ENCODE measurements at places on chromosomes 1 and 21.

DNA sequence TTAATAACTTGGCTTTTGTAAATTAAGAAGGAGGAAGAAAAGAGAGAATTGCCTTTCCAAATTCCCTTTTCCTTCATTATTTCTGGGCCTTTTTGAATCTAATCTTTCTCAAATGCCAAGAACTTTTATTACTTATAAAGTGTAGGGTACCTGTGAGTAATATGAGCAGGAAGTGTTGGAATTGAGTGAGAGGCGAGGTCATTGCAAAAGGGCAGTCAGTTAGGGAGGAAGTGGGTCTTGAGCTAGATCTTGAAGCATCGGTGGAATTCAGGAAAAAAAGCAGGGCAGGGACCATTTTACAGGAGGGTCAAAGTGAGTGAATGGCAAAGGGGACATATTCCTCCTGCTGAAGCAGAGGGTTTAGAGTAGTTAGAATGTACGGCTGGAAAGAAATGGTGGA lies 23.4 kb downstream of the DDI2 start:
- DNase-seq, result no peak

- DNase-seq, result no peak
Measured at GRCh38 chr1:226201029-226201593, 14.6 kb upstream of the ACBD3 start.

GRCh38 chr1:231828182-231828920 lies 201.8 kb downstream of the DISC1 start:
- no peak for DNase-seq

DNA sequence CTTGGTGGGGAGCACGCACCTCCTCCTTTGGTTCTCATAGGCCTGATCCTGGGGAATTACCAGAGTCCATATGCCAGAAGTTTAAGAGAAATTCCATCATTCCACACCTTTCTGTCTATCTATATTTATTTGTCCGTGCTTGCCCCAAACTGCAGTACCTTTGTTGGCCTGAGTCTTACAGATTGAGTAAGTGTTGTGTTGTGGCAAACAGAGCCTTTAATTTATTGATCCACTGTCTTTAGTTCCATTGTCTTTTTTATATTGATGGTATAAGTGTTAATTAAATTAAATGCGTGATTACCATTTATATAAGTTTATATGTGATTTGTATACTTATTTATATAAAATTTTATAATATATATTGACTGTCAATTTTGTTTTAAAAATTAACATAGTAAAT lies 4.9 kb downstream of the SH3BGR start:
- no peak for DNase-seq

DNA sequence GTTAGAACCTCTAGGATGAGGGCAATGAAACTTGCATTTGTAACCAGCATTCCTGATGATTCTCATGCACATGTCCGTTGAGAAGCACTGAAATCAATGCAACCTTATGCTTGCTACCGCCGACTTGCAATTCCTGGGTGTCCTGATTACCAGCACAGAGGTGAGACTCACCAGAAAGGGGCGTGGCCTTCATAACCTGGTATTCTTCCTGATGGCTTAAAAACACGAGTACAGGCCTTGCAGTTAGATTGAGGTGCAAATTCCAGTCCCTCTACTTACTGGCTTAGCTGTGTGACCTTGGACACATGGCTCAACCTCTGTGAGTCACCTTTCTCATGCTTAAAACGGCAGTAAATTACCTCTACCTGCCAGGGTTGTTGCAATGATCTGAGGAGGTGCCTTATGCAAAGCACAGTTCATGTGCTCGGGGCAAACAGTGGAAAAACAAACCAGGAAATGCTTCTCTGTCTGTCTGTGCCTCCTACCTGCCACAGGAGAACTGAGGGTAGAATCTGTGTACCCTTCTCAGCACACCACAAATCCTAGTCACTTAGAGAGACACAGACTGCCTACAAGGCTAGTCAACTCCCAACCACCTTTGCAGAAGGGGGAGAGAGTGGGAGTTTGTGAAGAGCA lies 39.1 kb upstream of the ECE1 start:
- no peak for DNase-seq

DNA sequence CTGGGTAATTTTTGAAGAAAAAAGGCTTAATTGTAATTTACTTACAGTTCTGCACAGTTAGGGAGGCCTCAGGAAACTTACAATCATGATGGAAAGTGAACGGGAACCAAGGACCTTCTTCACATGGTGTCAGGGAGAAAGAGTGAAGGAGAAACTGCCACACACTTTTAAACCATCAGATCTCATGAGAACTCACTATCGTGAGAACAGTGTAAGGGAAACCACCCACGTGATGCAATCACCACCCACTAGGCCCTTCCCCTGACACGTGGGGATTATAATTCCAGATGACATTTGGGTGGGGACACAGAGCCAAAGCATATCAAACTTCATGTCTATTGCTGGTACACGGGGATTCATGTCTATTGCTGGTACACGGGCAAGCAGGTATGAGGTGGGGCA lies 5.3 kb upstream of the SFT2D2 start:
- DNase-seq, result no peak

DNA sequence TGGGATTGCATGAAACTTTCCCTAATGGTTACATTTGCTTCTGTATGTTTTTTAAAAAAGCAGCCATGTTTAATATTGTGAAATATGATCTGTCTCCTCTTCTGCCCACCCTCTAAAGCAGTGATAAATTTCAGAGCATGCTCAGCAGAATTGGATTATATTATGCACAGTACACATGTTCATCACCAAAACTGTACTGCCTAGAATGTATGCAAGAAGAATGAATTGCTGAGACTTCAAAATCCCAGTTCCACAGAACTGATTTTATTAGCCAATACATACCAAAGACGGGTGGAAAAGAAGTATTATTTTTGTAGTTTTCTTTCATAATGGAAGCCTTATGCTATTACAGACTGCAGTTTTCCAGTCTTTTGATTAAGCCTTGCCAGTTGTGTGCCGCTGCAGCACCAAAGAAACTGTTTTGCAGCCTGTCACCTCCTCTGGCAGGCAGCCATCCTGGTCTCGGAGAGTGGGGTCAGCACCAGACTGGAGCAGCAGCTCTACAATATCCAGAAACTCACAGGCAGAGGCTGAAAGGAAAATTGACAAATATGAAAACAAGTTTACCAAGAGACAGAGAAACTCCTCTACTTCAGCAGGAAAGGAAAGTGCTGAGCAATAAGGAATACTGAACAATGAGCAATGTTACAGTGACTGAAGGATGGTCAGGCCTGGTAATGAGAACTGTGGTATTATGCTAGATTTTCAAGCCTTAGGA lies 58.1 kb downstream of the LHX4 start:
- DNase-seq, result no peak

- DNase-seq, result peak; percentile 13
Measured at GRCh38 chr1:210645582-210646257, 317.0 kb downstream of the HHAT start.

DNA sequence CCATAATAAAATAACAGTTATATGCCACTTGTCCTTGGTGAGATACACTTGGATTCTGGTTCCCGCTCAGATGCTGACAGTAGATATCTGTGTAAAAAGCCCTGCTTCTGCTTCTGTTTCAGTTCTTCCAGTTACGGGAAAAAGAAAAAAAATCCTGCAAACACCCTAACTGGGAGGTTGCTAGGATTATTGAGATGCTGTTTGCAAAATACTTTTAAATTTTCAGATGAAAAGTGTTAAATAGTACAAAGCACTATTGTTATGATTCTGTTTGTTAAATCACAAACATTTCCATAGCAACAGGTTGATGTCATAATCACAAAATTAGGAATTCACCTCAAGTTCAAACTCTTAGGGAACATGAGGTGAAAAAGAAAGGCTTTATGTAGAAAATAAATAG lies 232.3 kb downstream of the HMCN1 start:
- DNase-seq, result no peak

- no peak for DNase-seq
Measured at GRCh38 chr1:55188909-55189308, 26.3 kb downstream of the USP24 start.

DNA sequence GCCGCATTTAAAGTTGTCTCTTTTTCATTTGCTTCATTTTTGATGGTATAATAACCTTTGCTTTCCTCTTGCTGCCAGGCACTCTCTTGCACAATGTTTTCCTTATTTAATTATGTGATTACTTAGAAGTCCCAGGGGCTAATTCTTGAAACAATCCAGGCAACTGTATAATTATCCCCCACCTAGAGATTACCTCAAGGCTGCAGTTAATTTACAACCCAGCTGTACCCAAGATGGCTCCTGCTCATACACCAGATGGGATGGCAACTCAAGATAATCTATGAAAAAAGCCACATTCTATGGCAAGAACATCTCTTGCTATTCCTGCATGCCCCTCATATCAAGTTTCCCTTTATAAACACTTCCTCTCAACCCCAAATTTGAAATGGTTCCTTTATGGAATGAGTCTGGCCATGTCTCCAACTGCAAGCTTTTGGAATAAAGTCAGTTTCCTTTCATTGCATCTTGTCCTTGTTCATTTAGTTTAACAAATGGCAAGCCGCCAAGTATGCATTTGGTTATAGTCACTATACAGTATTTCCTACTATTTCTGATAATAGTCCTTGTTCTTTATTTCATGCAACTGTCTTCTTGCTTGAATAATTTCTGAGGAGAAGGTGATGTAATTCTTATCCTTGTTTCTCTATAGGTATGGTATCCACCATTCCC lies 1042.6 kb downstream of the PLA2G4A start:
- DNase-seq, result no peak

GRCh38 chr1:1059494-1060280 lies 14.4 kb downstream of the RNF223 start:
- DNase-seq, result peak; percentile 58

GRCh38 chr1:111666828-111667227 lies 47.2 kb downstream of the RAP1A start:
- no peak for DNase-seq

GRCh38 chr1:186178426-186179043 lies 196.5 kb downstream of the TPR start:
- DNase-seq, result no peak

DNA sequence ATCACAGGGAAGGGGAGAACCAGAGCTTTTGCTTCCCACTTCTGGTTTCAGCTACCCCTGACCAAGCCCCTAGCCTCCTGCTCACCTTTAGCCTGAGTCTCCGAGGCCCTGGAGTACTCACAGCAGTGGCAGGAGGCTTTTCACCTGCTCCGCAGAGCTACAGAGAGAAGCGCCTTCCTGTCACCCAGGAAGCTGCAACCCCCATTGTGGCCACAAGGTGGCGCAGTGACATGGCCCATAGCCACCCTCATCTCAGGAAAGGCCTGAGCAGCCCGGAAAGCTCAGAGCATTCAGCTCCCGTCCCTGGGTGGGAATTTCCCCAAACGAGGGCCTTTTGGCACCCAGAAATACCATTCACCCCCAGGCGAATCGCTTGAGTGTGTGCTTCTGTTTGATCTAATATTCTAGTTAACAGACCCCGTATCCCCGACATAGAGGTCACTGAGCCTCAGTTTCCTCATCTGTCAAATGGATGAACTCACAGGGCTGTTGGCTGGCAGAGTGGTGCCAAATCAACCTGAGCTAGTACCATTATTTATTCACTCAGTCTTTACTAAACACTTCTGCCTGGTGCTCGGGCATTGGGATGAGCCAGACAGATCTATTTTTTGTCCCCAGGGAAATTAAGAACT lies 25.3 kb downstream of the A3GALT2 start:
- peak; percentile 74 for DNase-seq

GRCh38 chr1:14452551-14452950 lies 145.9 kb upstream of the KAZN start:
- no peak for DNase-seq

DNA sequence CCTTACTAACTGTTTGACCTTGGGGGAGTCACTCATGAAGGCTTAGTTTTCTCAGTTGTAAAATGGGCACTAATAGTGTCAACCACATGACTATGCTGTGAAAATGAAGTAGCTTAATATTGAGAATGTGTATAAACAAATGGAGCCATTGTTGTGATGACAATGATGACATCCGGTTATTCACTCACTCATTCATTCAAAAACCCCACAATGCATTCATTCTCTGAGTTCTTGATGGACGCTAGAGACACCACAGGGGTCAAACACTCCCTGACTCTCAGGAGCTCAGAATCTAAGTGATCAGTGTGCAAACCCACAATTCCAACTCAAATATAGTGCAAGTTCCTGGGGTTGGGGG lies 138.9 kb downstream of the FOXD2 start:
- DNase-seq, result no peak

DNA sequence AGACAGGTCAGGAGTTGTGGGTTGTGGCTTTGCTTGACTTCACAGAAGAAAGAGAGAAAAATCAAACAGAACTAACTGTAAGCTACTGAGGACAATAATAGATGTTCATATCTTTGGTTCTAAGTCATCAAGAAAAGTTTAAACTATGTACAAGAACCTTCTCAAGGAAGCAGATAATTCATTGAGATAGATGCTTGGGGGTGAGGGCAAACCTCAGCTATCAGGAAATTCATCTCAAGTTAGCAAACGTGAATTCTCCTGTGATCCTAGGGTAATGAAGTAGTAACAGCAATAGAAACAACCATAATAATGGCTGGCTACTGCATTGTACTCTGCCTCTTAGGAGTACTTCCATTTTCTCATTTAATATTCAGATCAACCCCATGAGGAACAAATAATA lies 506.2 kb downstream of the PLPP3 start:
- DNase-seq, result no peak

DNA sequence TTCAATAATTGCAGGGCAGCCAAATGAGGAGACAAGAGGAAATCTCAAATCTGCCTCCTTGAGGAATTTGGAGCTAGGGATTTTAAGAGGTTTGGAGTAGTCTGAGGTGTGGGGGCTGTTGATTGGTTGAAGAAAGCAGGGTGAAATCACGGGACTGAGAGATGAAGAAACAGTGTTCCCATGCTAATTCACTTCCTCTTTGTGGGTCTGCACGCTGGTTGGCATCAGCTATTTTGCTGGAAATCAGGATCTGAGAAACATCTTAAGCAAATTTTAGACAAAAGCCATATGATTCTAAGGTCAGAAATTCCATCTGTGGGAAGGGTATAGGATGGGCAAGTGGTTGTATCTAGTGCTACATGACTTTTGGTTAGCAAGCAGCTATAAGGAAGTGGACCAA lies 107.1 kb upstream of the PAXBP1 start:
- no peak for DNase-seq

- DNase-seq, result no peak
Measured at GRCh38 chr1:32111789-32112188, 3.9 kb downstream of the KPNA6 start.

- no peak for DNase-seq
Measured at GRCh38 chr1:247440001-247440620, 17.8 kb downstream of the OR2B11 start.

Measured in amygdala (tissue), 56 donors.